NCI-H1417 treated with DMSO at 0.1 percent for 48 hours (cell line): ENCODE measurements at places on chromosomes 11 and 22.
A peak's percentile ranks its signal among the peaks of the same experiment; 100 is the strongest.

DNA sequence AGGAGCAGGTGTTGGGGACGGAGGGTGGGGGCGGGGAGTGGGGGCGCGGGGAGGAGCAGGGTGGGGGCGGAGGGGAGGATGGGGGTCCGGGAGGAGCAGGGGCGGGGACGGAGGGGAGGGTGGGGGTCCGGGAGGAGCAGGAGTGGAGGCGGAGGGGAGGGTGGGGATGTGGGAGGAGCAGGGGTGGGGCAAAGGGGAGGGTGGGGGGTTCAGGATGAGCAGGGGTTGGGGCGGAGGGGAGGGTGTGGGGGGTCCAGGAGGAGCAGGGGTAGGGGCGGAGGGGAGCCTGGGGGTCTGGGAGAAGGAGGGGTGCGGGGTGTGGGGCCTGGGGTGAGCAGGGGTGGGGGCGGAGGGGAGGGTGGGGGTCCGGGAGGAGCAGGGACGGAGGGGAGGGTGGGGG lies 17.1 kb downstream of the CRELD2 start:
- DNase-seq, result no peak

GRCh38 chr11:109729761-109730160 lies 307.8 kb downstream of the C11orf87 start:
- peak; percentile 48 for DNase-seq

DNA sequence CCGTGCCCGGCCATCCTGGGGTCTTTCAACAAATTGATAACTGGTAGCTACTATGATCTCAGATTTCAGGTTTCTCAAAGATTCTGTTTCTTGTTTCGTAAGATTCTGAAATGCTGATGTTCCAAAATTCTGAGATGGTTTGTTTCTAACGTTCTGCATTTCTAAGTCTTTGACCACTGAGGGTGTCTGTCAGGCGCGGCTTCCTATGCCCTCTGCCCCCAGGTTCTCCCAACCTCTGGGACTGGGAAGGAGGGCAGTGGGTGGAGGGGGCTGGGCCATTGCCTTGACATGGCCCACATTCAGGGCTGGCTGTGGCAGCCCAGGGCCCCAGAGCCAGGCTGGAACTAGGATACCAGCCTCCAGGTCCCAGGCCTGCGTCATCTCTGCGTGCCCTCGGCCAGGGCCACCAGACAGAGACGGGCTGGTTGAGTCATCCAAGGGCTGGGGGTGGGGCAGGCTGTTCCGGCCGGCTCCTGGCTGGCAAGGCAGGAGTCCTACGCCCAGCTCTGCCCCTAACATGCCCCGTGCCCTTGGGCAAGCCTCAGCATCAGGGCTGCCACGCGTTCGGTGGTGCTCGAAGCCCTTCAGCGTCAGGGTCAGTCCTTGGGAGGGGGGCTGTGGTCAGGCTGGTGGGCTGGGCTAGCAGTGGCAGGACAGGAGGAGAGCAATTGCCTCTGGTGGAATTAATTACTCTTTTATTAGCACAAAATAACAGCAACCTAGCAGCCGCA lies 5.2 kb downstream of the TMEM134 start:
- no peak for DNase-seq

DNA sequence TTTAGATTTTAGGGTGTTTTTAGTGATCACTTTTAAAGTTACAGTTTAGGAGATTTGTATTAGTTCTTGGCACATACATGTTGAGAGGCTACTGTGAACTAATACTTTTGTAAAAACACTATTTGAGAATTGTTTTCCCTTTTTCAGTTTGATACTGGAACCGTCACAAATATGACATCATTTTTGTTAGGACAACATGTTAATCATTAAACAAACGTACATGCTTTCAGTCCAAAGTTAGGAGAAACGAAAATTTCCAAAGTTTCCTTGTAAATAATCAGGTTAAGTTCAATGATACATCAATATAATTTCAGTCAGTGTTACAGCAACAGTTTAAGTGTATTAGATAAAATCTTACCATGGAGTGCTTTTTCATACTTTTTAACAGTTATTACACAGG lies 53.1 kb downstream of the SPECC1L start:
- no peak for DNase-seq

DNA sequence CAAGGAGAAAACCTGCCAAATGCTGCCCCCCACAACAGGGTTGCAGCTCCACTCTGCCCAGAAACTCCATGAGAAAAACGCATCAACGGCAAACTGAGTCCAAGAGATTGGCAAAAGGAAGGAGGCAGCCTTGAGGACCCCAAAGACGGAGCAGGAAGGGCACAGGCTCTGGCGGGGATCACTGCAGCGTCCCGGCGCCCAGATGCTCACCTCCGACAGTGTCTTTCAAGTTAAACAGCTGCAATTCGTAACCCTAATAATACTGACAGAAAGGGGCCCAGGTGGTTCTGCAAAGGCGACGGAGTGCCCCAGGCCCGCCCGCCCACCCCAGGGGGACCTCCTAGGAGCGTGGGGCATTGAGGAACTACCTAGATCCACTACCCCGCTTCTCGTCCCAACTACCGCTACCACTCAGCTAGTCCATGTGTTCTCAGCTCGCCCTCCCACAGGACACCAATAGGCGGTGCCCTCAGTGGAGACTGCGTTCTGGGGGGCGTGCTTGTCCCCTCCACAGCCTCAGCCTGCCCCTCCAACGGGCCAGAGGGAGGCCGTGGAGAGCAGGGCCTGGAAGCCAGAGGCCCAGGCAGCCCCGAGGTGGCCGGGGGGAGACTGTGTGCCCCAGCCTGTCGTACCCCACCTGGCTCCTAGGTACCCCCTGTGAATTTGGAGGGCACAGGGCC lies 127.4 kb downstream of the PHF21B start:
- DNase-seq, result no peak

DNA sequence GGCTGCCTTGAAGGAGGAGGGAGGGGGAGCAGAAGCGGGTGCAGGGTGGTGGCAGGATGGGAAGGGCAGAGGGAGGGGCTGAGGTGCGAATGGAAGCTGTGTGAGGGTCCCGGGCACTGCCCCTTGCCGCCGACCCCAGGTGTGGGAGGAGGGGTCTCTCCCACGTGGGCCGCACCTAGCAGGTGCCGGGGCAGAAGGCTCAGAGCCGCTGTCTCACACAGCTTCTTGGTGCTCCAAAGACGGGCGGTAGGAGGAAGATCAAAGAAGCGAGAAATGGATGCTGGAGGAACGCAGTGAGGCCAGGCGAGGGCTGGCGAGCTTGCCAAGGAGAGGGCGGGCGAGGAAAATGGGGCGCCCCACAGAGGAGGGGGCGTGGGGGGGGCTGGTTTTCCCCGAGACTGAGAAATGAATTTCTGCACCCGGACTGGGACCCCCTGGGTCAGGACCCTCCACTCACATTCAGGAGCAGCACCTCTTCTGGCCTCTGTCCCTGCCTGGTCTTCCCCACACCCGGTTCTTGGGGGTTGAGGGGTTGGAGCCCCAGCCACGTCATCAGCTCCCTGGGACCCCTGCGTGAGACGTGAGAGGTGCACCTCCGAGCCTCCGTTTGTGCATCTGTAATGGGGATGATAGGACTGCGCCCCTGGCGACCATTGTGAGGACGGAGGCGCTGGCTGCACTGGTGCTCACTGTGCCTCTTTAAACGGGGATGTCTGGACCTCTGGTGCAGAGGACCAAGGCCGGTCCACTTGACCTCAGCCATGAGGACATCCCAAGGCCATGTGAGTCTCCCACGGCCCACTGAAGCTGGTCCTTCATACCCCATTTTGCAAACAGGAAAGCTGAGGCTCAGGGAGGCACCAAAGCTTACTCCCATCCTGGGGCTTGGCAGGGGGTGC lies 16.8 kb downstream of the LSP1 start:
- no peak for DNase-seq

DNA sequence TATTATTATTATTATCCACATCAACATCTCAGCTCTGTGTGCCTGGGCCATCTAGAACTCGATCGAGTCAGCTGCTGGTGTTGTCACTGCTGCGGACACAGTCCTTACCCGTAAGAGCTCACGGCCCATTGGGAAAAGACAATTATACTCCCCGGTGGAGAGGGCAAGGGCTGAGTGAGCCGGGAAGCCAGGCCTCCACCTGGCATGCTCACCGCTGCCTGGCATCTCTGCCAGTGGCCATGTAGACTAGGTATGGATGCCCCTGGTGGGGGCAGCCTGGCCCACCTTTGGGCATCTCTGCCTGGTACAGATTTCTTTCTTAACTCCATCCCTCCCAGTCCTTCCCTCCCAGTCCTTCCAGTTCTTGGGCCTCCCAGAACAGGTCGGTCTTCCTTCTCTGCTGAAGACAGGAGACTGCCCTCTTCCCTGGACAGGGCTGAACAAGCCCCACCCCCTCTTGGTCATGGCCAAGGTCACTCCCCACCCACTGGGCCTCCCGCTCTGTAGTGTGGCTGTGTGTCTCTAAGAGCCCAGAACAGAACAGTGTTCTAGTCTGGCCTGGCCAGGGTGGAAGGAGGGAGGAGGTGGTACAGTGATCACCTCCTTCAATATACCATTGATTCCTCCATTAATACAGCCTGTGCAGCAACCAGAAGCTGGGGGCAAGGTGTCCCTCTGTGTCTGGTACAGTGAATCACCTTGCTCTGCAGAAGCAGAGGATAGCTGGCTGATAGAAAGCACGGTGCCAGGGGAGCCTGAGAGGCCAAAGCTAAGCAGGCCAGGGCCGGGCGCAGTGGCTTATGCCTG lies 57.7 kb downstream of the FLRT1 start:
- DNase-seq, result no peak

DNA sequence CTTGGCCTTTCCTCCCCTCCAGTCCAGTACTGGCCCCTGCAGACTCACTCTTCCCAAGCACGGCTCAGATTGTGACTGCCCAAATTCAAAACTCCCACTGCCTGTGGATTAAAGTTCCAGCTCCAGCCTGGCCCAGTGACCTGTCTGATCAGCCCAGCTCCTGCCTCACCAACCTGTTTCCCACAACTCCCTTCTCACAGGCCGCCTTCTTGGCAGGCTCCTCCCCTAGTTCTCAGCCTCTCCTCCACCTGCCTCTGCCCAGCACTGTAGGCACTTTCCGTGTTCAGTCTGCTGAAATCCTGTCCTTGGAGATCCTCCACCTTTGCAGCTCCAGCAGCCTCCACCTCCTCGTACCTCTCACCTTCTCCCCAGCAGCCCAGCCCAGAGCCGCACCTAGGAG lies 68.6 kb downstream of the MICAL2 start:
- no peak for DNase-seq

- no peak for DNase-seq
Measured at GRCh38 chr11:86680716-86681482, 8.5 kb upstream of the ME3 start.

GRCh38 chr11:80317612-80318011 lies 876.8 kb upstream of the TENM4 start:
- DNase-seq, result no peak

DNA sequence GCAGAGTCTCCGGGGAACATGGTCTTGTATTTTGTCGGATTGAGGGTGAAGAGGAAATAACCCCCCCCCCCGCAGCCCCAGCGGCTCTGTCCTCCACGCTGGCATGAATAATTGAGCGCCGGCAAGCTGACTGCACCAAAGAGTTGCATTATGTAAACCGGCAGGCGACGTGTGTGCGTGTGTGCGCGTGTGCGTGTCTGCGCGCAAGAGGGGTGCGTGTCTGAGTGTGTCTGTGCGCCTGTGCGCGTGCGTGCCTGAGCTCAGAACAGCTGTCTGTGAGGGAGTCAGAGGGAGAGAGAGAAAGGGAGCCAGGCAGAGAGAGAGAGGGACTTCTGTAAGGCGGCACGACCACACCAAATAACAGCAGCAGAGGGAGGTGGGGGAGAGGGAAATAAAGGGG lies 94.4 kb downstream of the SCN3B start:
- DNase-seq, result no peak
